Activated T-cell treated with anti-CD3 and anti-CD28 coated beads for 24 hours (primary cell): ENCODE measurements at places on chromosomes 7 and 10.

GRCh38 chr10:91043173-91043910 is 122.5 kb upstream of the ANKRD1 start:
- DNase-seq: no peak

GRCh38 chr7:65265933-65266519 is 107.6 kb upstream of the ZNF92 start:
- DNase-seq: no peak

DNA sequence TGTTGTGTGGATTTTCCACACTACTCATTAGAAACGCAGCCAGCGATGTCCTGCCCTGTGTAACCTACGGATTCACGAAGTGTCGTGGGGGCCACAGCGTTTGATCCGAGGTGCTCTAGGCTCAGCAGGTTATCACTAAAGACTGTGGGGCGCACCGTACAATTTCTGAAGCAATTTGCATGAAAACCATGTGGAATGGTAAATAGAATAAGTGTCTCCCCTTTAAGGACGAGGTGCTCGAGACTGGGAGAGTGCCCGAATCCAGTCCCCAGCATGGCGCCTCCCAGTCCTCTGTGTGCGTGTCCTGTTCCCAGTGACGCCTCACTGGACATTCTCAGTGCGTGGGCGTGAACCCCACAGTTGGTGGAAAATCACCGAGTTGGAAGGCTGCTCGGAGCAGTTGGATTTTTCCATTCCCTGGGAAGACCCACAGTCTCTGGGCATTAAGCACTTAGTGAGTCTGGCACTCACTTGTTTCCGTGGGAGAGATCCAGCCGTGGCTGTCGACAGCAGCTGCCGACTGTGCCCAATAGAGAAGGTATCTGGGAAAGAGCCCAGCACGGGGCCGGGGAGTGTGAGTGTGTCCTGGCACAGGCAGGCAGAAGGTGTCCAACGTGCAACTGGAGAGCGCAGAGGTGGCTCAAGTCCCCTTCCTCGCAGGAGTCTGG is 37.0 kb downstream of the PFKP start:
- DNase-seq: no peak

DNA sequence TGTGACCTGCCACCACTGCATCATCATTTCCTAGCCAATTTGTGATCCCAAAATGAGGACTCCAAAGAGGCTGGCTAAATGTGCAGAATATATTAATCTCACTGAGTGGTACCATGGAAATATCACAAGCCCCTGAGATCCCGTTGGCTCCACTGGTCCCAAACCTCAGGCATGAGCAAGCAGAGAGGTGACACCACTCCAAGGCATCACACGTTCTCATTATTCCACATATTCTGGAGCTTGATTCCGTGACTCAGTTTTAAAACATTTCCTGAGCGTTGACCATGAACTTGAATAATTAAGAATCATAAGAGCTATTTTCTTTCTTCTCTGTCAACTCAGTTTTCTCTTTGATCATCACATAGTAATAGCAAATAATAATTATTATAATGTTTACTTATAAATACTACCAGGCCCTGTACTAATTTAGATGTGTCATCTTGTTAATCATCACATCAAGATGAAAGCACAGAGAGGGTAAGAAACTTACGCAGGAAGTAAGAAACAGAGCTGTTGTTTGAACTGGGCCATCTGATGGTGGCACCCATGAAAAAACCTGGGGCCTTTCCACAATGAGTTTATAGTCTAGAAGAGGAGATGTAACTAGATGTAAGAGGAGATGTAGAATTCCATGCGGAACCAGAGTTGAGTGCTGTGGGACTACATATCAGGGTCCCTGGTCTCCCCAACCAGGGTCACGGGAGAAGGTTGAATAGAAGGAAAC is 3.5 kb downstream of the APBB1IP start:
- DNase-seq: no peak
